ENCODE measurements at places on chromosomes 12 and 14.
A peak's percentile ranks its signal among the peaks of the same experiment; 100 is the strongest.

DNA sequence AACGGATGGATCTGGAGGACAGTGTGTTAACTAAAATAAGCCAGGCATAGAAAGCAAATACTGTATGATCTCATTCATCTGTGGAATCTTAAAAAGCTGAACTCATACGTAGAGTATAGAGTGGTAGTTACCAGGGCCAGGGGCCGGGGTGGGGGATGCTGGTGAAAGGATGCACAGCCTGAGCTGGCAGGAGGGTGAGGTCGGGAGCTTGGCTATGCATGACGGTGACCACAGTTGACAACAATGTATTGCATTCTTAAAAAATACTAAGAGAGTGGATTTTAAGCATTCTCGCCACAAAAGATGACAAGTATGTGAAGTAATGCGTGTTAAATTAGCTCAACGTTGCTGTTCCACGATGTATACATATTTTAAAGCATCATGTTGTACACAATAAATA lies 351.3 kb downstream of the TMEM121 start:
- no peak for DNase-seq

- DNase-seq: peak; percentile 76
Measured at GRCh38 chr12:121351820-121352681, at the start of gene ANAPC5. ANAPC5 (minus strand) TSS chr12:121352411; CDS start chr12:121352340, 71 bp downstream.

GRCh38 chr12:16523284-16523950 lies 82.5 kb downstream of the LMO3 start:
- no peak for DNase-seq

- no peak for DNase-seq
Measured at GRCh38 chr12:122080149-122081082, 1.9 kb downstream of the MLXIP start.

DNA sequence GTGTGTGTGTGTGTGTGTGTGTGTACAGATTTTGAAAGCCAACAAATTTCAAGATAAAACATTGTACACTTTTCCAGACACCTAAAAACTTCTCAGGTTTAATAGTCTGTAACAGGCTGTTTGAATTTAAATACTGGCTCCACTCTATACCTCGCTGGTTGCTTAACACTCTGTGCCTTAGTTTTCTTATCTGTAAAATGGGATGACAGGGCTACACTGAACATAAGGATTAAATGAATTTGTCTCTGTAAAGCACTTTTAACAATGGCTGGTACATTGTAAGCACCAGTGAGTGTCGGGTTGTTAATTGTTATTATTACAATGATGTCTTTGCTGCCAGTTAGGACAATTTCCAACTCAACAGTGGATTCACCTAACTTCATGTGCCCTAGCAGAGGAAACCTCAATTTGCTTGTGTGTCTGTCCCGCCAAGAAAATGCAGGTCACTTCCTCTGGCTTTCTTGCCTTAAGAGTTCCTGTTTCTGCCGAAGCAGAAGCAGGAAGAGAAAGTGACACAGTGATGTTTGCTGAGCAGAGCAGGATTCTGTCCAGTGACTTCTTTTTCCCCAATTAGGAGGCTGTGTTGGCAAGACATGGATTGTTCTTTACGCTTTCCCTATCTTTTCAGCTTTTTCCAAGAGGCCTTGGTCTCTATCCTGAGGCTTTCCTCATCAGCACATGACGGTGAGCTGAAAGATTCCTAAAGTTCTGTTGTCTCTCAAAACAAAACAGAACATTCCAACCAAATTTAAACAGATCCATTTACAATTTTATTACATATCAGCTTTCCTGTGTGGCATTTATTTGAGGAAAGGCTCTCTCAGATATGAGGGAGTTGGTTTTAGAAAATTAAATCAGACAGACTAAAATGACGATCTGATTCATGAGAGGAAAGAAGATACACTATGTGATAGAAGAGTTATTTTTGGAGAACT lies 154.1 kb upstream of the ATP2B1 start:
- no peak for DNase-seq

GRCh38 chr12:82055391-82055790 lies 296.2 kb upstream of the PPFIA2 start:
- DNase-seq: no peak

GRCh38 chr12:93541578-93542225 lies 30.8 kb upstream of the SOCS2 start:
- DNase-seq: no peak

- no peak for DNase-seq
Measured at GRCh38 chr14:36254020-36254624, 66.3 kb downstream of the MBIP start.

- peak; percentile 64 for DNase-seq
Measured at GRCh38 chr12:48936379-48936979, 11.2 kb upstream of the FKBP11 start.

DNA sequence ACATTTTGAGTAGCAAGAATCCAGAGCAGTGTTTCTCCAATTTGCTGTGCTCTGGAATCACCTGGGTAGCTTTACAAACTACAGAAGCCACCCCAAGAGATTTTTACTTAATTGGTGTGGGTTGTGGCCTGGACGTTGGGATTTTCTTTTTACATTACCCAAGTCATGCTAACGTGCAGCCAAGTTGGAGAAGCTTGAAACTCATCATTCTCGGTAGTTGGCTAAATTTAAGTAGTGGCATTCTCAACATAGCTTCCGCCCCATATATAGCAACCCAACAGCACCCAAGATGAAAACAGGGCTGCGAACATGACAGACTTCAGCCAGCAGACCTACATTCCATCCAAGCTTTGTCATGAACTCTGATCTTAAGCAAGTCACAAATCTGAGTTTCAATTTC lies 25.0 kb downstream of the DAD1 start:
- no peak for DNase-seq

GRCh38 chr12:53090105-53090504 lies 7.4 kb upstream of the IGFBP6 start:
- DNase-seq: no peak

GRCh38 chr12:96416033-96416799 lies 16.0 kb upstream of the CDK17 start:
- DNase-seq: no peak

DNA sequence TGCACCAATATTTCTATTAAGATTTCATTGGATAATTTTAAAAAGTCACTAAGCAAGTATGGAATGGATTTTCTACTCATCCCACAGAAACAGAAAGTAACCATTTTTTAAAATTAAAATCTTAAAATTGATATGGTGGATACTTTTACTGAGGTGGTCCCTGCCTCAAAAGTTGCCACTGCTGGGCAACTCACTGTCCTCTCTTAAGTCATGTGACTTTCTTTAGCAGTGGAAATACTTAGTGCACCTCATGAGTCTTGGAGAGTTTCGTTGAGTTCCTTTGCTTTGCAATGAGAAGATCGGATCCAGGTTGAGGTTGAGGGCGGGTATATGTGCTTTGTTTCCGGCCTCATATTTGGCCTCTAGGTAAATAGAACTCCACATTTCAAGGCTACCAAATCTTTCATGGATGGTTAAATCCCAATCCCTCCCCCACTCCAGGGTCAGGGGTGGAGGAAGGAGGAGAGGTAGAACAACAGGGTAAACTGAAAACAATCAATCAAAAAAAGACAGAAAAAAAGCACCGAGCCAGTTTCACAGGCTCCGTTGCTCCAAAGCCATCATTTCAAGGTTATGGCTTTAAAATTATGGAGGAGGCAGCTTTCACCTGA lies 39.5 kb upstream of the DUSP6 start:
- DNase-seq: no peak

GRCh38 chr14:99602788-99603415 lies 1.1 kb downstream of the CCDC85C start:
- no peak for DNase-seq

- no peak for DNase-seq
Measured at GRCh38 chr12:121697093-121697698, 15.4 kb upstream of the TMEM120B start.

DNA sequence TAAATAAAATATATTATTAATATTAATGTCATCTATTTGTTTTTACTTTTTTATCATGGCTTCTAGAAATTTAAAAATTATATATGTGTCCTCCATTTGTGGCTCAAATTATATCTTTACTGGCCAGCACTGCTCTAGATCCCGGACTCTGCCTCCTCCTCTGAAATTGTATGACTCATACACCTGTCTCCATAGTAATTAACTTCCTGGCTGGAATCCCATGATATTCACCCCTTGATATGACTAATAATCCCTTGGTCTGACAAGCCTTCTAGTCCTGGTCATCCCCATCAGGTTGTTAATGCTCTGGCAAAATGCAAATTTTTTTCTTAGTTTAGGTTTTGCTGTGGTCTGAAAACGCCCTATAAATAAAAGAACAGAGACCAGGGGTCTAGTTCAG lies 116.2 kb downstream of the BMP4 start:
- DNase-seq: no peak

DNA sequence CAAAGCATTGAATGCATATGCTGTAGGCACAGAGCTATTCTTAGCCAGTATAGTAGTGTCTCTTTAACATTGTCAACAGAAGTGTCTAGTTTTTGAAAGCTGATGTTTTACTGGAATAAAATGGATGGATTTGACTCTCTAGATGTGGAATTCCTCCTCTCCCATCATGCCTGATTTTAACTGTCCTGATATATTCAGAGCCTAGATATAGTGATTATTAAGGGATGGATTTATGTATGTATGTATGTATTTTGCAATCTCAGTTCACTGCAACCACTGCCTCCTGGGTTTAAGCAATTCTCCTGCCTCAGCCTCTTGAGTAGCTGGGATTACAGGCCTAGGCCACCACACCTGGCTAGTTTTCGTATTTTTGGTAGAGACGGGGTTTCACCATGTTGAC lies 144.8 kb upstream of the NAV3 start:
- no peak for DNase-seq

DNA sequence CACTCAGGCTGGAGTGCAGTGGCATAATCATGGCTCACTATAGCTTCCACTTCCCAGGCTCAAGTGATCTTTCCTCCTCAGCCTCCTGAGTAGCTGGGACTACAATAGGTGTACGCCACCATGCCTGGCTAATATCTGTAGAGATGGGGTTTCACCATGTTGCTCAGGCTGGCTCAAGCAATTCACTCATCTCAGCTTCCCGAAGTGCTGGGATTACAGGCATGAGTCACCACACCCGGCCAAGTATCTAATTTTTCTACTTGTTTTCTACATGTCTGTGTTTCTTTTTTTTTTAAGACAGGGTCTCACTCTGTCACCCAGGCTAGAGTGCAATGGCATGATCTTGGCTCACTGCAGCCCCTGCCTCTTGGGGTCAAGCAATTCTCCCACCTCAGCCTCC lies 119.7 kb upstream of the MED13L start:
- no peak for DNase-seq

- no peak for DNase-seq
Measured at GRCh38 chr14:68951035-68951797, 27.9 kb downstream of the ACTN1 start.

- DNase-seq: no peak
Measured at GRCh38 chr14:23399591-23399990, 8.5 kb downstream of the MYH6 start.

GRCh38 chr12:116188581-116188980 lies 88.9 kb downstream of the MED13L start:
- no peak for DNase-seq

GRCh38 chr12:115155665-115156645 lies 472.0 kb upstream of the TBX3 start:
- DNase-seq: no peak

- no peak for DNase-seq
Measured at GRCh38 chr12:94427501-94428381, 31.9 kb downstream of the CEP83 start.

DNA sequence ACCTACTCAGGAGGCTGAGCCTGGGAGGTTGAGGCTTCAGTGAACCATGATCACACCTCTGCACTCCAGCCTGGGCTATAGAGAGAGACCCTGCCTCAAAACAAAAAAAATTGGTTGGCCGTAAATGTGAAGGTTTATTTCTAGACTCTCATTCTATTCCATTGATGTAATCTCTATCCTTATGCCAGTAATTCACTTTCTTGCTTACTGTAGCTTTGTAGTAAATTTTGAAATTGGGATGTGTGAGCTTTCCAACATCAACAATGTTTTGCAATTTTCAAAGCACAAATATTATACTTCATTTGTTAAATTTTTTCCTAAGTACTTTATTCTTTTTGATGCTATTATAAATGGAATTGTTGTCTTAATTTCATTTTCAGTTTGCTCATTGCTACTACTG lies 24.6 kb downstream of the LIN52 start:
- no peak for DNase-seq

DNA sequence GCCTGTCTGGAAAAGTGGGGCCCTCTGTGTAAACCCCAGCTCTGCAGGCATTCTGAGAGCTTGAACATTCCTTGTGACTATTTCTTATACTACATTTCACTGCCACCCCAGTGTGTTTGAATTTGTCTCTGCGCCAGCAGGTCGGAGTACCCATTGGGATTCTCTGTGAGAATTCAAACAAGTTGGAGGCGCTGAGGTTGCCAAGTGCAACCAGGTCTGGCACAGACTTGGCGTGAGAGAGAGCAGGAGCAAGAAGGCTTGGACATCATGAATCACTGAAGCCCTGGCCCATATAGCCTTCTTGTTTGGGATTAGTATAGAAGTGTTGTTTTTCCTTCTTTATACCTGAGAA lies 33.0 kb upstream of the ATP2A2 start:
- no peak for DNase-seq

DNA sequence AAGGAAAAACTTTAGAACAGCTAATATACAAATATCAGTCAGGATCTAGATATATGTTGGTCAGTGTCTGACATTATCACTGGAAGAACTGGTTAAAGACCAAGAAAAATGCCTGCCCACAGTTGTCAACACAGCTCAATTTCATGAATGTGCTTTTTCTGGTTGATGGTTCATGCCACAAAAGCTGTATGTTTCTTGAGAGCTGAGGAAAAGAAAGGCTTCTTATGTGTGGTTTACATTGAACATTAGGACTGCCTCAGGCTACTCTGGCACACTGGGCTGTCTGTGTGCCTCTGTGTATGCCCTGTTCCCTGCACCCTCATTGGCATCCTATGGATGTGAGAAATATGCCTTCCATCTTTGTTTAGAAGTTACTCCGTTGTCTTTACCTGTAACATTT lies 218.8 kb upstream of the RGS6 start:
- no peak for DNase-seq

DNA sequence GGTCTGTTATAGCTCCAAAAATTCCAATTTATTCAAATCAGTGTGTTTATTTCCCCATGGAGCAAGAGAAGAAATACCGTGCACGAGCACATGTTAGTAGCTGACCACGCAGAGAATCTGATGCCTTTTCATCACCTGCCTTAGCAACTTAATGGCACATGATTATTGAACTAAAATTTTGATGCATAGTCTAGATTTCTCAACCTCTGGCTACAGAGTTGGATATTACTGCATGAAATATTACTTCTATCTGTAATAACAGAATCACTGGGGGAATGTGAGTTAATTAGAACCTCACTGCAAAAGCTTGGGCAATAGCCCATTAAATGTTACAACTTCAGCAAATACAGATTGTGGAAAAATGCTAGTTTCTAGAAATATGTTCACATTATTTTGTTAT lies 335.8 kb downstream of the FLRT2 start:
- DNase-seq: no peak

Data from stimulated activated CD8-positive, alpha-beta memory T cell treated with anti-CD3 and anti-CD28 coated beads, Interleukin-12 subunit alpha, Interleukin-12 subunit beta, amount 100 ng/mL, for 4 hours (primary cell).